CD4-positive, alpha-beta T cell treated with Interleukin-4 for 1 hour (primary cell): ENCODE measurements at places on chromosomes 12 and 14.

DNA sequence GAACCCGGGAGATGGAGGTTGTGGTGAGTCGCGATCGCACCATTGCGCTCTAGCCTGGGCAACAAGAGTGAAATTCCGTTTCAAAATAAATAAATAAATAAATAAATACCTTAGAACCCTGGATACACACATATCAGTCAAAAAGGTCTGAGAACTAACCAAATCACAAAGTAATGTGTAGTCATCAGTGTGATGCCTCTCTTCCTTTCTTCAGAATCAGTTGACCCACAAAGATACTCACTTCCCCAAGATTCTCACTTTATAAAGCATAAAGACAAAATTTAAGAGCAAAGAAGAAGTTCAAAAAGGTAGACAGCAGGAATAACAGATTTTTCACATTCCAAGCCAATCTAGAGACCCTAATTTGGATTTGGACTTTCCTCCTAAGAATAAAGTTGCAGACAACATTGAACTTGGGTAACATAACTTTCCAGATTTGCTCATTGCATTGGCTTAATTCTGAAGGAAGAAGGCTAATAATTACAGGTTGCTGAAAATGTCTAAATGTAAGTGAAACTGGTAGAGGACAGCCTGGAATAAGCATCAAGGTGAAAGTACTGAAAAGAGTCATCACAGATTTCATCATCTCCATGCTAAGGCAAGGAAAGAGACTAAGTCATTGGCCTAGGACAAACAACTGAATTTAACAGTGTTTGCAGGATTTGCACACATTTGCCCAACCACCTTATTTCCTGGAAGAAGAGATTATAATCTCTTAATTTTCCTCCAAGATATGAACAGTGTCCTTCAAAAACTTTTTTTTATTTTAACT lies 17.4 kb downstream of the TMED10 start:
- no peak for DNase-seq

DNA sequence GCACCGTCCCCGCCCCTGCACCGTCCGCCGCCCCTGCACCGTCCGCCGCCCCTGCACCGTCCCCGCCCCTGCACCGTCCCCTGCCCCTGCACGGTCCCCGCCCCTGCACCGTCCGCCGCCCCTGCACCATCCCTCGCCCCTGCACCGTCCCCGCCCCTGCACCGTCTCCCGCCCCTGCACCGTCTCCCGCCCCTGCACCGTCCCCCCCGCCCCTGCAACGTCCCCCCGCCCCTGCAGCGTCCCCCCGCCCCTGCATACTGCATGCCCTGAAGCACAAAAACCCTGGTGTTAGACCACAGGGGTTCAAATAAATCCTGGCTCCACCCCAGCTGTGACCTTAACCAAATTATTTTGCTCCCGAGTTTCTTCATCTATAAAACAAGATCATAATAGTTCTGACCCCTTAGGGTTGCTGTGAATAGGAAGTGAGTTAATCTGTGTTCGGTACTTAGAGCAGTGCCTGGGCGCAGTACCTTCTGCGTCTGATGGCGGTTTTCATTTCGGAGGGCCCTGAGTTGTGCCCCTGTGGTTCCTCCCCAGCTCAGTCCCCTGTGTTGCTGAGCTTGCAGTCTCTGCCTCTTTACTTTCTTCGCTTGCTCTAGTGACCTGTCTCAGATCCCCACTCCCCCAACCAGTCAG lies 38.1 kb downstream of the ESRRB start:
- no peak for DNase-seq

DNA sequence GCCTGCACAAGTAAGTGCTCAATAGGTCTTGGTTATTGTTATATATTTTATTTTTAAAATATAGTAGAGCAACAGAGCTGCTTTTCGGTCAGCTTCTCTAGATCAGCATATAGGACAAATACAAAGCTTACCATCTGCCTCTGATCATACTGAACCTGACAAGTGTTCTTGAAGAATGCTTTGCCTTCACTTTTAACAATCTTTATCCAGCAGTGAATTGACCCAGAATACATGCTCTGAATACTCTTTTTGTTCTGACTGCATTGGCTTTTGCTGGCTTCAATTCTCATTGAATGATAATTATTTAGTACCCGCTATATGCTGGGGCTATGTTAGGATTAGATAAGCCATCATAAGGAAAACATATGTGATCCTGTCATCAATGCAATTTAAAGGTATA lies 137.8 kb downstream of the DHRS2 start:
- DNase-seq = no peak

DNA sequence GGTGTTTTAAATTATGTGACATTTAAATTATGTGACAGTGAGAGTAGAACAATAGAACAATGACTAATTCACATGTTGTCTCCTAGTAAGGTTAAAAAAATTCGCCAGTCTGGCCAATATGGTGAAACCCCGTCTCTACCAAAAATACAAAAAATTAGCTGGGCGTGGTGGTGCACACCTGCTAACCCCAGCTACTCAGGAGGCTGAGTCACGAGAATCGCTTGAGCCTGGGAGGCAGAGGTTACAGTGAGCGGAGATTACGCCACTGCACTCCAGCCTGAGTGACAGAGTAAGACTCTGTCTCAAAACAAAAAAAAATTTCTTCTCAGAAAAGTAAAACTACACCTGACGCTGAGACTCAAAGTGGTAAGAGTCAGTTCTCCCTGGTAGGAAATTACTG lies 2.7 kb downstream of the CS start:
- DNase-seq = no peak

GRCh38 chr12:94390130-94390485 lies 69.6 kb downstream of the CEP83 start:
- no peak for DNase-seq

GRCh38 chr12:76180401-76181277 lies 96.2 kb upstream of the NAP1L1 start:
- no peak for DNase-seq

DNA sequence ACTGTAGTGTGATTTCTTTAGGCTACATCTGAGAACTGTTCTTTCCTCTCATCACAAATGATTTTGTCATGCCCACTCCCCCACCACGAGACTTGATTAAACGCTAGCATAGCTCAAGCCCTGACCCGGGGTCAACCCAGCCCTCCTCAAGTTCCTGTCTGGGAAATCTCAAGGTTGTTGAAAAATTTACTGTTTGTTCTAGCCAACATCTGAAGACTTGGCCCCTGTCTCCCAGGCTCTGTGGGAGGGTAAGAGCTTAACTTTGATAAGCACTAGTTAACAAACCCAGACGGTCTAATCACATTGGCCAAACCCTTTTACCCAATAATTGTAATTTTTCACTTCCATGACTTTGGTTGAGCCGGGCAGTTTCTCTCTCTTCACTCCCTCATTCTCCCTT lies 86.2 kb upstream of the AMIGO2 start:
- DNase-seq = no peak

DNA sequence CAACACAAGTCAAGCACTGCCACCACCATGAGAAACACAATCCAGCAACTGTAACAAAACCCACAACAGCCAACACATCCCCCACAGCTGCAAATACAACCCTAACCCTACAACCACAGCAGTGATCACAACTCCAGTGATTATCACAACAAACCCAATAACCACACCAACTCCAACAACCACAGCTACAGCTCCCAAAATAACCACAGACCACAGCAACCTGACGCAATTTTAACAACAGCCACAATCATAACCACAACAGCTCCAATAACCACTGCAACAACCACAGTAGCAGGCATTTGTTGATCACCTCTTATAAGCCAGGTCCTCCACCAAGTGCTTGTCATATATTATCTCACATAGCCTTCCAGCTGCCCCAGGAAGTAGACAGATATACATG lies 42.2 kb upstream of the FAM181A start:
- no peak for DNase-seq

GRCh38 chr12:49201595-49202295 lies 12.9 kb upstream of the TUBA1A start:
- peak; percentile 40 for DNase-seq

DNA sequence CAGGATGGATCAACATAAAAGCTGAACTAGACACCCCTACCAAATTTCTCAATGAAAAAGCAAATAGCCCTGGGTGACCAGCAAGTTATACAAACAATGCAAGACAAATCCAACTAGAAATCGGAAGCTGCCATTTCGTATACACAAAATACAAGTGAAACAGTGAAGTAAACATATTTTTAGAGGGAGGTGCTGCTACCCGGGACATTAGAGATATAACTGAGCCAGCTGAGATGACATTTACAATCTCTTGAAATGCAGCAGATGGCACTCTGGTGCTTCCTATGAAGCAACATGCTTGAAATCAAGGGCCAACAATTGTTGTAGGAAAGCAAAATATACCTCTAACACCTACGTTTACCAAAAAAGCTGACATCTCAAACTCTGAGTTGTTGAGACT lies 25.5 kb downstream of the BDKRB1 start:
- DNase-seq = no peak
